NCI-H1092 treated with DMSO at 0.1 percent for 48 hours (cell line): ENCODE measurements at places on chromosomes 12 and 14.

DNA sequence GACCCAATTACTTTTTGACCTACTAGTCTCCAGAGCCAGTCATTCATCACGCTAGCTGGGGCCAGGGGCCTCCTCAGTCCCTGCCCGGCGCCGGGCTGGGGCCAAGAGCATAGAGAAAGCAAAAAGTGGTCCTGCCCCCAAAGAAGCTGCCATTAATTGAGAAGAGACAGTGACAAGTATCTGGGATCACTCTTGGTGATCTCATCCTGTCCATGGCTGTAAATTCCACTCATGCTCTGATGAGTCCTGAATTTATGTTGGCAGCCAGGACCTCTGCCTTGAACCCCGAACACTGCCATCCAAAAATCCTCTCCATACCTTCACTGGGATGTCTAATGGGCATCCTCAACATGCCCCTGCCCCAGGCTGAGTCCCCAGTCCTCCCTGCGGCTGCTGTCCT, 34.4 kb upstream of the DLK1 start:
- no peak for DNase-seq

DNA sequence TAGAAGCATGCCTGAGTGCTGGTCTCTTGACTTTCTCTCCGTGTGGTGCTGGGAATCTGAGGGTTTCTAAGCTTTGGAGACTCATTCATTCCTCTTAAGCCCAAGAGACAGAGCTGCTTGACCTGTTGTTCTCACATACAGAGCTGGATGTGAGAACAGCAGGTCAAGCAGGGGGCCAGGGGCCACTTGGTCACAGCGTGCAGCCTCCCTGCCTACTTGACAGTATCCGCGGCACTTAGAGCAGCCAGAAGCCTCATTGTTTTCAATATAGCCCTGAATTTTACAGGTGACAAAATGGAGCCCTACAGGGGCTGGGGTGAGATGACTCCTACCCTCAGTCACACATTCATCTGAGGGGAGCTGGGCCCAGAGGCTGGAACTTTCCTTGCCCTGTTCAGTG, 88.9 kb downstream of the ESRRB start:
- peak; percentile 59 for DNase-seq

- DNase-seq, result no peak
Observed at GRCh38 chr12:104312202-104312601, 8.7 kb downstream of the EID3 start.

GRCh38 chr14:103334644-103335622, 896 bp downstream of the EIF5 start:
- DNase-seq, result peak; percentile 24

- no peak for DNase-seq
Observed at GRCh38 chr12:63093084-63093483, 57.9 kb downstream of the AVPR1A start.

DNA sequence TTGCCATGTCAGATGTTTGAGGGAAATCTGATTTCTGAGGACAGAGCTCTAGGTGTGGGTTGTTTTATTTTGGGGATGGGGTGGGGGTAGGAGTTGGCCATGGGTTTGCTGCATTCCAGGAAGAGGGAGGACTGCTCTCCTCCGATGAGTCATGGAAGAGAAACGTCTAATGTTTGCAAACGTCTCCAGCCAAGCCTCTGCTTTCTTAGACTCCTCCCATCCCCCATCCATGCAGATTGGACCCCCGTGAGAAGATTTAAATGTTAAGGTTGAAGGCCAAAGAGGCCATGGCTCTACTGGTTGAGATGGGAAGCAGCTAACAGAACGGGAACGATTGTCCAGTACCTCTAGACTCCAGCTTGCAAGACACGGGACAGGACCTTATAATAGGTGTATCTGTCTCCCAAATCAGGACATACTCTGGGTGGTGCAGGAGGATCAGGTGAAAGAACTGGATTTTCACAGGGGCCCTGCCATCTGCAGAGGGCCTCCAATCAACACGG, 11.4 kb upstream of the ATP2A2 start:
- DNase-seq, result no peak

DNA sequence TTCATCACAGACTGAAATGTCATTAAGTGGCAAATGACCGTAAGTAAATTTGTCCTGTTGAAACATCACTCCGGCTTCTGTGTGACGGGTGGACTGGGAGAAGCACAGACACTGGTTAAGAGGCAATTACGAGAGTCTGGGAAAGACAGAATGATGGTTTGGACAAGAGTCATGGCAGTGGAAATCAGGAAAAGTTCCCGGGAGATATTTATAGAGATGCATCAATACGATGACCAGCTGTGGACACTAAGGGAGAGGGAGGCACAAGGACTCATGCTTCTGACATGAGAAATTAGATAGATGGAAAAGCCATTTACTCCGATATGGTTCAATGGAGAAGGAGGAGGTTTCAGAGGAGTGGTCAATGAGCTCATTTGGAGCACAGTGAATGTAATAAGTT, 27.3 kb downstream of the CKAP4 start:
- no peak for DNase-seq

- peak; percentile 22 for DNase-seq
Observed at GRCh38 chr14:37196604-37197420, 925 bp upstream of the MIPOL1 start.

- DNase-seq, result no peak
Observed at GRCh38 chr12:103455020-103455763, 40.6 kb downstream of the C12orf42 start.

DNA sequence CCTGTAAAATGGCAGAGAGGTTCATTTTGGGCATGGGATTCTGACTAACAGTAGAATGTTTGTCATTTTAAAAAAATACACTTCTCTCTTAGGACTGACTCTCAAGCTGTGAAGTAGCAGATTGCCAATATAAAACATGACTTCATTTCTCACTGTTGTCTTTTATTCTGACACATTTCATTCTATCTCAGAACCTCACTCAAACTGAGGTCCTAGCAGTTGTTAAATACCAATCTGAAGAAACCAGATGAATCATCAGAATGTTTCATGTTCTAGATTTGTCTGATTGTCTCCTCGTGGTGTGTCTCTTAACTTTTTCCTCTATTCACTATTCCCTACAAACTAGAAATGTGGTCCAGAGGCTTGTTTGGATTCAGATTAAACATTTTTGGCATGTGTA, 276.5 kb upstream of the NPAS3 start:
- DNase-seq, result no peak

DNA sequence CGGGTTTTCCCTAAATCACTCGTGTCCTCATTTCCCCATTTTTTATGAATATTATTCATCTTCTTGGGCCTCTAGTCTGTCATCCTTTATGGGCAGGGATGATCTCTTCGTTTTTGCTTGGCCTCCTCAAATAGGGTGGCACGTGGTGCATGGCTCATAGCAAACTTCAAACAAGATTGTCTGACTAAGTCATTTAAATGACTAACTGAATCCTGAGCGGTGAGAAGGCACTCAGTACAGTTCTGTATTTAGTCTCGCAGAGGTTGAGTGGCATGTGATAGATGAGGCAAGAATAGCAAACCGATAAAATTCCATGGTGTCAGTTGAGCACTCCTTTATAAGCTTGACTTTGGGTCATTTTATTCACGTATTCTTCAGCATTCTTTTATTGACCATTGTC, 5.7 kb upstream of the JDP2 start:
- DNase-seq, result no peak

GRCh38 chr14:94769391-94770250, at the start of gene GSC:
Gene GSC (minus strand): TSS chr14:94770113. CDS start chr14:94770015, 98 bp downstream.
- peak; percentile 58 for DNase-seq

DNA sequence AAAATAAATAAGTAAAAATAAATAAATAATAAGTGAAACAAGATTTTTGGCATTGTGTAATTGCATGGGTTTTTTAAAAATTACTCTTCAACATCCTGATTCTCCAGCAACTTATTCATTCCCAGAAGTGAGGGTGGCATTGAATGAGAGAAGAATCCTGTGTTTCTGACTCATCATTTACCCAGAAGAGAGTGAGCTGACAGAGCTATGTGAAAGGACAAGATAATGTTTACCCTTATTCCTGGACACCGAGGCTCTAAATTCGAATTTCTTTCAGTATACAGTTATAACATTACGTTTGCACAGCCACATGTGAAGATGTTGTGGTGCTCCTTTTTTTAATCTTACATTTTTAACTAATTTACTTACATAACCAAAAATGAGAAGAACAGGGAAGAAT, 36.4 kb downstream of the BBS10 start:
- DNase-seq, result no peak

DNA sequence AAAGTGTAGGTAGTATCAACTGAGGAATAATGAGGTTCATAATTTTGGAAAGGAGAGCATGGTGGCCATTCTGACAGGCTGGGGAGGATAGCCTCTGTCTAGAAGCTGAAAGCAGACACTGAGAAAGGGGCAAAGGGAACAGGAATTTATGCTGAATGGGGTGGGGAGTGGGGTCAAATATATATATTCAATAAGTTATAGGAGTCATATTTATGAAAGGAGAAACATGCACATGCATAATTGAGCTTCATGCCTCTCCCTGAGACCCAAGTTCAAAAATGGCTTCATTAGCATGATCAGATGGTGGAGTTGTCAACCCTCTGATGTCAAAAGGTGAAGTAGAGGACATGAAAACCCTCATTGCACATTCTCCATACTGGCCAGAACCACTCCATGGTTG, 33.9 kb upstream of the ARID2 start:
- no peak for DNase-seq

DNA sequence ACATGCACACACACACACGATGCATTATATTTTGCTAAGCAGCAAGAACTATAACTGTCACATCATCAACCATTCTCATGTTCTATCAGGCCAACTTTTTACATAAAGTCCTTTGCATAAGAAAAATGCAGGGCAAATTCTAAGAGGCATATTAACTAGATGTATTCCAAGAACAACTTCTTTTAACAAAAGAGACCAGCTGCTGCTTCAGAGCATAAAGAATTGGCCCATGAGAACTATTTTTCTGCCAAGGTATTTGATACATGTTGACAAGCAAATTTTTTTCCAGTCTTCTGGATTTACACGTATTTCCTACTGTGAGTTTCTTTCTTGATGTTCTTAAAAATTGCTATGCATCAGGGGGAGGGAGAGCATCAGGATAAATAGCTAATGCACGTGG, 27.2 kb downstream of the GLT8D2 start:
- no peak for DNase-seq

DNA sequence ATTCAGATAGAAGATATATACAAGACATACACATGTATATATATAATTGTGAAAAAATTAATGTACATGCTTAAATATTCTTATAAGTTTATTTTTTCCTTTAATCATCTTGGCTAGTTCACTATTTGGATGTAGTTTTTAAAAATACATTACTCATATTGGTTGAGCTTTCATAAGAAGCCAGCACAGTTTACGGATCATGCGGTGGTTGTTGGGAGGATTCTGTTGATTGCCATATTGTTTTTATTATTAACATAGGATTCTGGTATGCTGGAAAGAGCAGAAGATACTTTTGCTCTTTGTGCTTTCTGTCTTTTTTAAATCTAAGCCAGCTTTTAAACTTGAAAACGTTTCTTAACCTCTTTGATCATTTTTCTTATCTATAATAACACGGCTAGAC, 163.4 kb downstream of the OTOGL start:
- no peak for DNase-seq

GRCh38 chr12:106141452-106141851, 2.7 kb upstream of the NUAK1 start:
- no peak for DNase-seq

DNA sequence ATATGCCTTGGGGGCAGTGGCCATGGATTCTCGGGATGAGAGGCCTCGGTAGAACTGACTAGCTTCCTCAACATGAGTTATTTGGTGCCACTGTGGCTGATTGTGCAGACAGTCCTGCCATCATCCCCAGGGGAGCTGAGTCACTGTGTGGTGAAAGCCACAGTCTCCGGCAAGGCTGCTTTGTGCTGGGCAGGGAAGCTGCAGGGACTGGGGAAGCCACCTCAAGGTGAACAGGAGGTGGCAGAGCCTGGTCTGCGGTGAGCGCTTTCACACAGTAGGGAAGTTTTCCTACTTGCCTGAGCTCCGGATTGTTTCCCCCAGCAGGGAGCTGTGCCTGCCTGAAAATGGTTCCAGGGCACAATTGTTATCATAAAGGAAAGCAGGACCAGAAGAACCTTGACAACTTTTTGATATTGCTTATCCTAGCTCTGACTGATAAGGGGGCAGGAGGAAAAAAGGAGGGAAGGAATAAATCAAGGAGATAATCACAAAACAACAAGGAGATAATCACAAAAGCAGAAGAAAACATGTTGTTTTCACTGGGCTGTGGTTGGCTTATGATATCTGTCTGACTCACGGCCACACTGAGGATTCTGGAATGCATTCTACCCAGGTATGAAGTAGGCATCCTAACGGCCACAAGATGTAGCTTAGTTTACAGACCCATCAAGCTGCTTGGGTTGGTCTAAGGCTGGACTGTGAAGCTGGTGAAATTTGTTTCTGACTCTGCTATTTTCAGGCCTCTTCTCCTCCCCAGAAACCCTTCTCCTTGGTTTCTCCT, 32.2 kb upstream of the GNG2 start:
- no peak for DNase-seq
